ENCODE measurements at places on chromosomes 5 and 9. TPM values are rescaled to one million over a fixed set of nuclear protein-coding genes. Genes with fewer than 3 reads are reported as not detected.

DNA sequence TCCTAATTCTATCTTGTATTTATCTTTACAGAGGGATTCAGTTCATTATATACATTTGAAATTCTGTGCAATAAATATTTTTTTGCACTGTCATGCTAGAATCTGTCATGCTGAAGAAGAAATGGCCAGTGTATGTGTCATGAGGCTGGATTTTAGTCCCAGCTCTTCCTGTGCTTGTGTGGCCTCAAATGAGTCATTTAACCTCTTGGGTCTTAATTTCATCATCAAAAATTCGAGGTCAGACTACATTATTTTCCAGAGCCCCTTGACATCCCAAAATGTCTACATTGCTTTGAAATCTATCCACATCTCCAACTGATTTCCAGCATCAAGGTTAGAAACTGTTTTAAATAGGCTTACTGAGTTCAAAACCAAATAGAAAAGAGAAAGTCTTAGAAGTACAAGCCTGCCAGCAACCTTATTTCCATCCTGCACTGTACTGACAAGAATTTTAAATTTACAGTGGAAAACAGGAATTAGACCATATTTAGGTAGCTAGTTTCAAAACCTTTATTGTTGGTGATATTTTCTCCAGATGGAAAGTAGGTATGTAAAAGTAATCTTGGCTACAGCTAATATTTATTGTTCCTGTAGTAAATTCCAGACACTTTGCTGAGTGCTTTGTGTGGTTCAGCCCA, 96.7 kb upstream of the MAMDC2 start:
- no peaks in the 10 kb centered on the region for H3K27me3 ChIP-seq
- no peak overlapping the region for H3K27ac ChIP-seq
- no peaks in the 10 kb centered on the region for H3K36me3 ChIP-seq
- no peaks in the 10 kb centered on the region for H3K4me1 ChIP-seq
- no peak for DNase-seq
- no peak overlapping the region for H3K4me3 ChIP-seq

DNA sequence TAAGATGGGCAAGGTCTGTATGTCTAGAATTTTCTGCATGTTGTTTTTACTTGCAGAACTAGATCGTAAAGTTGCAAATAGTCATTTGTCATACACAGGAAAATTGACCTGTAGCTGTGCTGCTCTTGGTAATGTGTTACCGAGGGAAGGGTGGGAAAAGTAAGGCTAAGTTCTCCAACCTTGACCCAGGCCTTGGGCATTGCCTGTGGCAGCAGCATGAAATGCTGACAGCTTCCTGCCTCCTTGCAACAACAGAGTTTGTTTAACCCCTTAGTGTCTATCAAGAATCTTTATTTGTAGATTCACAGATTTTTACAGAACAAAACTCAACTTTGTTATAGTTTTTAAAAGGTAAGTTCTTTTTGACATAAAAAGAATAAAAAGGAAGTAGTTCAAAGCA, 48.3 kb downstream of the ERCC6L2 start:
- H3K4me3 ChIP-seq: no peak overlapping the region
- peaks cover 89% of the 10 kb centered on the region for H3K36me3 ChIP-seq
- DNase-seq: no peak
- no peaks in the 10 kb centered on the region for H3K27me3 ChIP-seq
- no peaks in the 10 kb centered on the region for H3K4me1 ChIP-seq

DNA sequence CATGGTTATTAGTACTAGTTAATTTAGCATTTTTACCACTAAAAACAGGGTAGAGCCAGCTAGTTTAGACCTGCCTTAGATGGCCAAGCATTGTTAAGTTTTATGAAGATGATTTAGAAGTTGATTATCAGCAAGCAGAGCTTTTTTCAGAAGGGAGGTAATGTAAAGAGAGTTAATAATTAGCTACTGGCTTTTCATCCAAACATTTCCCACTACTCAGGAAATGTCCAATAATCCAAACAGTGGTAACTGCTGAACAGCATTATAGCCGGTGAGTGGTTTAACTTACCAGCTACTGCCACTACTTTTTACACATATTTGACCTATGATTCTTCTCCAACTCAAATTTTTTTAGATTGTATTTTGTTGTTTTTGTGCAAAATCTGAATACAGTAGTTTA, 1.7 kb downstream of the ITGA1 start:
- peaks cover 6% of the 10 kb centered on the region for H3K4me1 ChIP-seq
- no peaks in the 10 kb centered on the region for H3K36me3 ChIP-seq
- no peaks in the 10 kb centered on the region for H3K27me3 ChIP-seq
- H3K27ac ChIP-seq: peak overlapping the region; percentile 74
- no peak for DNase-seq

OR5C1 gene
- total RNA-seq: not detected

FABP6 gene
- not detected for total RNA-seq

Data from psoas muscle (tissue), 8 donors.